ENCODE measurements at places on chromosomes 1 and 21. TPM values are rescaled to one million over a fixed set of nuclear protein-coding genes. Genes with fewer than 3 reads are reported as not detected.

DNA sequence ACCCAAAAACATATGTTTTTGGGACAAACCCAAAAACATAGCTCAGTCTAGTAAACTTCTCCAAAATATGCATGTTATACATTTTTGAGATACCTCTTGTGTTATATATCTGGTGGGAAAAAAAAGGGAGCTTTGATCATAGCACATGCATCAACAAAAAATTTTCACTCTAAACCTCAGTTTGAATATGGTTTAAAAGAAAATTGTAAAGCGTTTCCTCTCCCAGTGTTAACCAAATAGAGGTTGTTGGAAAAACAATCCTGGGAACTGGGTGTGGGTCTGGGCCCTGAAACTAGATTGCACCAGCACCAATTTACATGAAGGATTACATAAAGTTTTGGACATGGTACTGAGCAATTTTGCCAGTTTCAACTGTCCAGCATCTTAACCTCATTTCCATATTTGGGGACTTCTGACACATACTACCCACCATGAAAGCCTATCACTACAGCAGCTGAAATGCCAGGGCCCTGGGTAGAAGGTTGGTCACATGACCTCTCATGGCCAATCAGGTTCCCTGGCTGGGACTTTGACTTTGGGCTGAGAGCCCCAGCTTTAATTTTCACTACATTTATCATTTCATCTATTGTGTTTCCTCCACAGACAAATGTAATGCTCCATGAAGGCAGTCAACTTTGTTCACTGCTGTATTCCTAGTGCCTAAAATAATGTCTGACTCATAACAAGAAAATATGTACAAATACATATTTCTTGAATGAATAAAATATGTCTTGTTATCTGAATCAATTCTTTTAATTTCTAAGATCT is 150.7 kb downstream of the SETD4 start:
- DNase-seq, result no peak

DNA sequence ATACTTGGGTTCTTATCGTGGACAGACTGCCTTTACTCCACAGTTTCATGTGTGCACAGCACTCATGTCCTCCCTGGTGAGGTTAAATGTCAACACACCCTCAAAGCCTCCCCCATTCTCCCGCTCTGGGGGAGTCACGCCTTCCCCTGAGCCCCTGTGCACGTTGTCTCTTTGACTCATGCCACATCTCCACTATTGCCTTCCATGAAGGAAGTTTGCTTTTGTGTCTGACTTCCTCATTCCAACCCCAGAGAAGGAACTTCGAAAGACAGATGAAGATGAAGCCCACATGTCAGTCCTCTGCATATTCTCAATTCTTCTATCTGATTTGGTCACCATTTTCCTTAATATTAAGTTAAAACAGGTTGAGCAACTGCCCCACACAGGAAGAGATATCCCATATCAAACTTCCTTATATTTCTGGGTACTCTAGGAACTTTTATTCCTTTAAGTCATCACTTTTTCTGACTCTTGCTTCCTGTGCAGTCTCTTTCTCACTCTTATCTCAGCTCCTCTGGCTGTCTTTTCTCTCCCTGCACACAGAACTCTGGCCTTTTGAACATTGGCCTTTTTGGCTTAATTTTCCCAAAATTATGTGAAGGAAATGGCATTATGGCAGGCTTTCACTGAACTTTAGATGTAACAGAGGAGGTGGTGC is 41.5 kb downstream of the C4BPA start:
- no peak for DNase-seq

DNA sequence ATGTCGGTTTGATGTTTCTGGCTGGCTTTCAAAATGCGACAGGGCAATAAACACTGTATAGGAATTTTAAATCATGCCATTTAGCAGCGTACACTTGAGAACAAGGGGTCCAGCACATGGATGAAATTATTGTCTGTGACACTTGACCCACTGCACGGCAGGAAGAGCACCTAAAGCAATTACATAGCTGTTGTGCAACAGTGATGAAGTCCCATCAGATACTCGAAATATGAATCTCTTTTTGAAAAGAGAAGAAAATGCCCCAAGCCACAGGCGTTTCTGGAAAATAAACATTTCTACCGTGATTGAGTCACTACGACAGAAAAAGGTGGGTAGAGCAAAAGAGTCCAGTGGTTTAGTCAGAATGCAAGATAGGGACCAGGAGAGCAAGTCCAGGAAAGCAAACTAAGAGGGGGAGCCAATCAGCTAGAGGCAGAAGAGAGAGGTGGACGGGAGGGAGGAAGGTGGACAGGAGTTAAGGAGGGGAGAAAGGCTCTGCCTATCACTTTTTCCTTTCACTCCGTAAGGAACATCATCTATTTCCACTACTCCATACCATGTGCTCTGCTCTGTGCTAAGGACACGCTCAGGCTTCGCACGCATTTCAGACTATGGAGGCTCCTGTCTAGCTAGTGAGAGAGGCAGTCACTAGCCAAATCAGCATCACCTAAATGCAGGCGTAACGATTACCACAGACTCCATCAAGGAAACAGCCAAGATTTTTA is 6.4 kb downstream of the DSCAM start:
- DNase-seq, result no peak

CITED4 gene
- 51.6 TPM for total RNA-seq

FAAH gene
- 11.7 TPM for total RNA-seq

DNA sequence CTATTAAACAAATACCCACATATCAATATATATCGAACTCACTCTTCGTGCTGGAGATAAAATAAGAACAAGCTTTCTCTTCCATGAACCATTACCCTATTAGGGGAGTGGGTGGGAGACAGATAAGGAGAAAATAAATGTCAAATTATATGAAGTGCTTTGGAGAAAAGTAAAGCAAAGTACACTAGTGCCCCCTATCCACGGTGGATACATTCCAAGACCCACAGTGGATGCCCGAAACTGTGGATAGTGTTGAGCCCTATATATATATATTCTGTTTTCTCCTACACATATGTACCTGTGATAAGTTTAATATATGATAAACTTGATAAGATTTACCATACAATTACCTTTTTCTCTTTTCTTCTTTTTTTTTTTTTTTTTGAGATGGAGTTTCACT is 54.6 kb downstream of the FH start:
- no peak for DNase-seq

DNA sequence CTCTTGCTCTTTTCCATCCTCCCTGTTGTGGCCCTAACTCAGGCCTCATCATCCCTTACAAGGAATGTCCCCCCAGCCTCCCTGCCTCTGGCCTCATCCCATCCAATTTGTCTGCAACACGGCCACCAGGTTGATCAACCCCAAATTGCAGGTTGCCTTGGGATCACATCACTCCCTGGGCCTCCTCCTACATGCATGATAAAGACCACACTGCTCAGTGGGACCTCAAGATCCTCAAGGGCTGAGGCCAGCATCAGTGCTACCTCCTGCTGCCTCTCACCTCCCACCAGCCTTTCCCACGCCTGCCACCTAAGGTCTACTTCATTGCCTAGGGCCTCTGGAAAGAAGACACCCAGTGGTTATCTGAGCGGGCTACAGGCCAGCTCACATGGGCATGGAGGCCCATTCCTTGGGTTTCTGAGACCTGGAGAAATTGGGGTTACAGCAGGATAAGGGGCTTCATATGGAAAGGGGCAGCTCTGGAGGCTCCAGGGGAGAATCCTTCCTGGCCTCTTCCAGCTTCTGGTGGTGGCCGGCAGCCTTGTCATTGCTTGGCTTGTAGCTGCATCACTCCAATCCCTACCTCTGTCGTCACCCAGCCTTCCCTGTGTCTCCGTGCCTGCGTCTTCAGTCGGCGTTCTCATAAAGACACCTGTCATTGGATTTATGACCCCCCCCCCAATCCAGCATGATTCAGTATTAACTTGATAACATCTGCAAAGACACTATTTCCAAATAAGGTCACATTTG is 60.5 kb downstream of the KLHDC7A start:
- DNase-seq, result no peak

PRR9 gene
- not detected for total RNA-seq

DNA sequence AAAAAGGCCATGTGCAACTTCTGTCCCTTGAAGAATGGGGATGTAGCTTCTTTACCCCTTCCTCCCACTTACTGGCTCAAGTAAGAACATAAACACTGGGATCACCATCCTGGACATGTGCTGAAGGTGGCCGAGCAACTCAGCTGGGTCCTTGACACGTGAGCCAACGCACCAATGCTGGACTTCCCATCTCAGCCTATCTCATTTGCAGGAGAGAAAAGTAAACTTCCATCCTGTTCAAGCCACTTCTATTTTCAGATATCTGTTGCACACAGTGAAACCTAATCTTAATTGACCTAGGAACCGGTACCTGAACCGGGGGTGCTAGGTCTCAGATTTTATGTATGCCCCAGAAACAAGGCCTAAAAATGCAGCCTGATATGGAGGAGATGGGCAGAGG is 75.3 kb downstream of the HLCS start:
- DNase-seq, result no peak

GRCh38 chr1:1996207-1996651 is 7.4 kb downstream of the CFAP74 start:
- DNase-seq, result no peak

DNA sequence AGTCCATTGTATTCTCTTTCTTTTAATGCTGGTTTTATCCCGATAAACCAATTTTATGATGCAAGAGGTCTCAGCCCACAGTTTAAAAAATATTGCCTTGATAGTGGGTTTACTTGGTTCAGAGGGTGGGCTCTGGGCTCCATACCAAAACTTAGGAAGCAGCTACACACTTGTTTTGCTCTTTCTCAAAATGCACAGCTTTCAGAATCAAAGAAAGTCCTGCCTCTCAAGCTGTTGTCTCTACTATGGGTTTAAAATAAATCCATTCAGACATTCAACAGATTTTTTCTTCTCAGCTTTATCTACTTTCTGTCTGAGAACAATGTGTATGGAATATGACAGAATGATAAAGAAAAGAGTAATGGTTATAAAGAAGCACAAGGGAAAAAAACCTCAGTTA is 14.8 kb upstream of the HHAT start:
- no peak for DNase-seq

CD5L gene
- total RNA-seq, result not detected

- DNase-seq, result no peak
Measured at GRCh38 chr1:154711416-154711815, 103.4 kb upstream of the ADAR start.

- no peak for DNase-seq
Measured at GRCh38 chr1:6515771-6516170, 24.3 kb upstream of the PLEKHG5 start.

GRCh38 chr1:64368344-64368743 is 101.6 kb upstream of the CACHD1 start:
- DNase-seq, result no peak

TCHHL1 gene
- not detected for total RNA-seq

GRCh38 chr1:12617511-12617900 is 504 bp downstream of the DHRS3 start:
- peak; percentile 41 for DNase-seq

CDCA8 gene
- total RNA-seq, result 0.25 TPM

DNA sequence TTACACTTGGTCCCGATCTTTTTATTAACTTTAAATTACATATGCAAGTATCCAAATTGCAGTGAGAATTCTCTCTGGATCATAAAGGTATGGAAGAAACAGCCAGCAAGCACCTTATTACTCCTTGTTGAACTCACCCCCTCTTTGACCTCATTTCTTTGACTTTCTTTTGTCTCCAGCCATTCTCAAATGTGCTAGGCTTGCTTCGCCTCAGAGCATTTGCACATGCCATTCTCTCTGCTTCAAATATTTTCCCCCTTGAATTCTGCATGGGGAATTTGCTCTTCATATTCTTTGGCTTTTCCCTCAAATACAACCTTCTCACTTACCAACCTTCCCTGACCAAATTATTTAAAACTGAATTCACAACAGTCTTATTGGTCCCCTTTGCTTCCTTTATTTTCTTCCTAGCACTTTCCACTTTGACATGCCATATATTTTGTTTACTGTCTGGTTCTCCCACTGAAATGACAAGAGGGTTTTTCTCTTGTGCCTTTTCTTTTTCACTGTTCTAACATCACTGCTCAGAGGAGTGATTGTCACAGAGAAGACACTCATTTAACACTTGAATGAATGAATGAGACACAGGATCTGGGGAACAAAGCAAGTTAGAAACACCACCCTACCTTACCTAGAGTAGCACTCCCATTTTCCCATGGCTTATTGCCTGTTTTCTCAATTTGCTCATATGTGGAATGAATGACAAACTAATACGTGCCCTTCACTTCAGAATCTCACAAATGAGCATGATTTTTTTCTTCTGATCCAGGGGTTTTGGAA is 1.4 kb upstream of the PGBD2 start:
- no peak for DNase-seq

DNA sequence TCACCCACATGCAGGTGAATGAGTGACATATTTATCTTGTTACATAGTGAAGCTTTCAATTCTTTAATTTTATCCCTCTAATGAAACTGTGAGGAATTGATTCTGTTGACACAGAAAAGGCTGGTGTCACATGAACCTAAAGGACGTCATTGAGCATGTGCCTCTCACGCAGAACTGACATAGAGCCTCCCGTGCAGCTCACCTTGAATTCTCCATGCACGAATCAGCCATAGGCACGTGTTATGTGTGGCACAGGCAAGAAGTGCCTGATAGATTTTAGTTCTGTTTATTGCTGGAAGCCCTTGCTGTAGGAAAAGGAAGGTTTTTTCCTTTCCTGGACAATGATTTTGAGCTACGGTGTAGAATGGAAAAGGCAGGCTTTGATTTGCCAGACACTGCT is 11.3 kb downstream of the ADARB1 start:
- no peak for DNase-seq

- no peak for DNase-seq
Measured at GRCh38 chr1:212267017-212267416, 18.2 kb upstream of the PPP2R5A start.

DNA sequence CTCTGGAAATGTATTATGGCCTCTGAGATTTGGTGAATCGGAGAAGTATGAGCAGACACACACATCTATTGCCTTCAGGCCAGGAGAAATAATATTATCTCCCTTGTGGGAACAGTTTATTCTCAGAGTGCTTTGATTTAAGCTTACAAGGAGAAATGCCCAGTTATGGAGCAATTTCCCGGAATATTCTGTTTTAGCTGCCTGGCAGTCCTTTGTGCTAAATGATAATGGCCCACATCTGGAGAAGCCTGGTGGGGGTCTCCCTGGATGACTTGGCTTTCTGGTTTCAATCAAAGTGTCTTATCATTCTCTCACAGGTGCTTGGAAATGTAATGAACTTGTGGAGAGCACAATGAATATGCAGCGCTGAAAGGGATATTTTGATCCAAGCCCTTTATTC is 389.6 kb upstream of the USP24 start:
- no peak for DNase-seq

GRCh38 chr21:42405064-42406013 is 1.6 kb downstream of the UBASH3A start:
- DNase-seq, result no peak

DNA sequence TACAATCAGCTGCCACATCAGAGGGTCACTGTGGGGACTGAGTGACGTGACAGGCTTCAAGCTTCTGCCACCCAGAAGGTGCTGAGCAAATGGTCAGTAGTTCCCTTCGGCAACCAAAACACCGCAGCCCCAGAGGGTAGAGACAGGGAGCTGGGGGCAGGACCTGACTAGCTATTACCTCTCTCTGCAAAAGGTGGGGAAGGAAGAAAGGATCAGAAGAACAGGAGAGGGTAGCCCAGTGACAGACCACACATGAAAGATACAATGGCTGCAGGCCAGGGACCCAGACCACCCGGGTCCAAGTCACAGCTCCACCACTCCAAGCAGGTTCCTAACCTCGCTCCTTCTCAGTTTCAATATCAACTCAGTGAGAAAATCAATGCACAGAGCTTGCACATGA is 377.1 kb downstream of the NPHP4 start:
- no peak for DNase-seq

LIN9 gene
- 1.5 TPM for total RNA-seq

Data from CD4-positive, alpha-beta T cell (primary cell).